Nucleus accumbens (tissue), 56 donors: ENCODE measurements at places on chromosomes 1 and 21.

DNA sequence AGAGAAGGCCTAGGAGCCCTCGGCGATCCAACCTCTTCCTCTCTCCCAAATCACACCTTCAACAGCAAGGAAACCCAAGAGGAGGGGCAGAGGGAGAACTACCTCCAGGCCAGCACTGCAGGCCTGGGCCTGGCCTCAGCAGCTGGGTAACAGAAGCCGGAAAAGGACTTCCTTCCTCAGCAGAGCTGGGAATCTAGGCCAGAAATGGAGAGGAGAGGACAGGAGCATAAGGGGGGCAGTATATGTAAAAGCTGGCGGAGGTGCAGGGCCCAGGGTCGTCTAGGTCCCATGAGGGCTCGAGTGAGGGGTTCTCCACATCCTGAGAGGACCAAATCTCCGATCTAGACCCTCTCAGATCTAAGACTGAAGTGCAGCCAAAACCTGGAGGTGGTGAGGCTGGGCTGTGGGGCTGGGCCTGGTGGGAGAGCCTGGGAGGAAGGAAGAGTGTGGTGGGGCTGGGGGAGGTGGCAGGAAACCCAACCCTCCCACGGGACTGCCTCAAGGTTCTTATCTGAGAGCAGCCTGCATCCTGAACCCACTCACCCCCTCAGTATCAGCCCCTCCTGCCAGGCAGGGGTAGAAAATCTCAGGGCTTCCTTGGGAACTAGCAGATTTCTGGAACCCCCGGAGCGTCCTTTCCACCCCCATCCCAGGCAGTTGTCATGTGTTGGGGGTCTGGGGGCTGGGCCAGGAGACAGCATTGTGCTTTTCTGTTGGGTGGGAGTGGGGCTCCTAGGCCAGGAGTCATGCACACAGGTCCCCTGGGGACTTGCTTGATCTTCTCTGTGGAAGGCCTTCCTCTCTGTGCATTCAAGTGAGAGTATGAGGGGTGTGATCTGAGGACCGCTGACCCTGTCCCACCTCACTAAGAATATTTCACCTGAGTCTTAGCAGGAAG, 33.0 kb downstream of the PIK3C2B start:
- no peak for DNase-seq

- no peak for DNase-seq
These were observed 142.4 kb downstream of the ZP4 start for GRCh38 chr1:237748171-237748960.

GRCh38 chr1:231279081-231279480, 38.1 kb downstream of the GNPAT start:
- DNase-seq: no peak

GRCh38 chr1:74437035-74437434, 75.4 kb downstream of the LRRC53 start:
- DNase-seq: no peak

DNA sequence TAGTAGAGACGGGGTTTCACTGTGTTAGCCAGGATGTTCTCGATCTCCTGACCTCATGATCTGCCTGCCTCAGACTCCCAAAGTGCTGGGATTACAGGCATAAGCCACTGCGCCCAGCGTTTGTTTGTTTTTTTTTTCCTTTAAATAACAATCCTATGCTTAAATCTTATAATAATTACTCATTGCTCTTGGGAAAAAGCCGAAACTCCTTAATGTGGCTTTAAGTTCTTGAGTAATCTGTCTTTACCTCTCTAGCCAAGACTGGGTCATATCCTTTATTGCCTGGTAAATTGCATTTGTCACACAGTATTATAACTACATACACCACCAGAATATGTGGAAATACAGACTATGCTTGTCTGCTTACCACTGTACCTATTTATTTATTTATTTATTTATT, 97.1 kb downstream of the MACF1 start:
- DNase-seq: no peak

GRCh38 chr1:66731170-66731865, 20.9 kb upstream of the DYNLT5 start:
- DNase-seq: no peak

- no peak for DNase-seq
These were observed 37.8 kb downstream of the IER5 start for GRCh38 chr1:181126289-181126688.

DNA sequence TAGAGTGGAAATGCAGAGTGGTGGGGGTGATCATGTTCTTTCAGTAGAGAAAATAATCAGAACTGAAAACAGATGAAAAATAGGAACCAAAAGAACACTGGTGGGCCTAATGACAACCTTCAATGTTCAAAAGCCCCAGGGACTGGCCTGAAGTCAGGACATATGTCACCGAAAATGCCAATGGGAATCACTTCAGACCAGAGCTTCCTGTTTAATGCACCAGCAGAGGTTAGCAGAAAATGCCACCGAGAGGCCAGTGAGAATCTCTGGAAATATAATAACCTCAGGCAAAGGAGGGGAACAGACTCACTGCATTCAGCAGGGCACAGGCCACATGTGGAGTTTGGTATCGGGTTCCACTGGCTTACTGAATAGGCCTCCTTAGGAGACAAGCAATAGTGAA, 15.9 kb upstream of the CD58 start:
- DNase-seq: no peak

DNA sequence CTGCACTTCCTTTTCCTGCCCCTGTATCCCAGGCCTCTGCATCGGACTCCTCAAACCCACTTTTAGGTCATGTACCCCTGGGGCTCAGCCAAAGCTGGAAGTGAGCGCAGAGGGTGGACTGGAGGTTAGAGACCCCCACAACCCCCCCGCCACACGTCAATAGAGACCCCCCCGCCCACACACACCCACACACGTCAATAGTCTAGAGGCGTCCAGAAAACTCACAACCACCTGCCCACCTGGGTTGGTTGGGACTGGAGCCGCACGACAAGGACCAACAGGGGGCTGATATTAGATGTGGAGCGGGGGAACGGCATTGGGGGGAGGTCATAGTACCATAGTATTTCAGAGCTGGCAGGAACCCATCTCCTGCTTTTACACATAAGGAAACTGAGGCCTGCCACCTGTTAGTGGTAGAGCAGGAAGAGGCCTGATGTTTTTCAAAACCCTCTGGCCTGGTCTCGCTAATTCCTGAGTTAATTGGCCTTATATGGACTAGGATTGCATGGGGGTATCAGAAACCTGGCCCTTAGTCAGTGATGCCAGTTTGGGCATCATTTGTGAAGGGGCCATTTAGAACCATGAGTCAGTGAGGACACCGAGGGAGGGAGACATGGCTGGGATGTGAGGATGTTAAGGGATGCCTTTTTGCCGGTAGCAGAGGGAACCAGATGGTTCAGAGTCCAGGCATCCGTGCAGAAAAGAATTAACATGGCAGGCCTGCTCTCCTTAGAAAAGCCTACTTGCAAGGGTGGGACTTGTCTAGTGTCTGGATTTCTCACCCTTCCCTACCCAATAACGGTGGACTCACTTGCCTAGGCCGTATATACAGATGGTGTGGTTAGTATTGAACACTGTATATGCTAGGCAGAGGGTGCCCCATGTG, 1.1 kb downstream of the NENF start:
- DNase-seq: no peak

- DNase-seq: no peak
These were observed 391.6 kb downstream of the PBX1 start for GRCh38 chr1:164950541-164950986.

DNA sequence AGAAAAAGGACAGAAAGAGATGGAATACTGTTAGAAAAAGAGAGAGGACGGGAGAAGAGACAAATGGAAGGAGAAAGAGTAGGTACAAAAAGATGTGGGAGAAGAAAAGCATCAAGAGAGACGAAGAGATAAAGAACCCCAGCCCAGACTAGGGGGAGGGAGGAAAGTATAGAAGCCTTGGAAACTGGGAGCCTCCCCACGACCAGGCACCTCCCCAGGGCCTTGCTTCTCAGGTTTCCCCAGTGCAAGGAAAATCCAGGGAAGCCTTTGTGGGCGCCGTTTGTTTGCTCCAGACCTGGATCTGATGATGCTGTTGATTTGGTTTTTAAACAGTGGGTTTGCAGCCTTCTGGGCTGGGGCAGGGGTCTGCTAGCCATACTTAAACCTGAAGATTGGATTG, 15.2 kb upstream of the ALX3 start:
- no peak for DNase-seq

GRCh38 chr1:170619241-170620028, 44.5 kb upstream of the PRRX1 start:
- DNase-seq: no peak

- no peak for DNase-seq
These were observed 549.1 kb downstream of the SMYD3 start for GRCh38 chr1:245958016-245958415.

DNA sequence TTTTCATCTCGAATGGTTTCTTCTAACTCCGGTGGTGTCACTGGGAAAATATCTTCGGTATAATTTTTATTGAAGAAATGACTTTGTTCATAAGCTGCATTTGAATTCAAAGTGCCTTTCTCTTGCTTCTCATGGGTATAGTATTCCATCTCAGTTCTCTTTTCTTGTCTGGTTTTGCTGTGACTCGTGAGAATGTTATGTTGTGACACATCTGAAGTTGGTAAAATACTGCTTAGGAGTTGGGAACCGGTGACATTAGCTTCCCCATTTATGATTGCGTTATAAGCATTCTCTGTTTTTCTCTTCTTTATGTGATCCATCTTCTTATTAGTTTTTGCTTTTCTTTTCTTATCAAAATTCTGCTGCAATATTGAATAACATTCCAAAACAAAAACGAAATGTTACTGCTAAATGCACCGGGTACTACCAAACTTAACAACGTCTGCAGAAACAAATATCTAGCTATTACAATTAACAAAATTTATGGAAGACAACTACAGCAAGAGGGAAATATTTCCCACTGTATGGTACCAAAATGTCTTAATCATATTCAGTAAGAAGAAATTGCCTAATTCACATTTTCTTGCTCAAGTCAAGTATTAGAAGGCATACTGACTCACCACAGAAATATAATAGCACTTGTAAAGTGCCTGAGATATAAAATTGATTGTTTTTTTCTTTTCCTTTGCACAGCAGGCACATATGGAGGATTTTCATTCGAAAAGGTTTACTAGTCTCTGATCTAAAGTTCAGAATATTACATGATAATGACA, 15.5 kb downstream of the LRIF1 start:
- no peak for DNase-seq

- DNase-seq: no peak
These were observed 109.1 kb downstream of the APP start for GRCh38 chr21:26061437-26061836.

GRCh38 chr1:203769505-203770343, 4.7 kb downstream of the LAX1 start:
- no peak for DNase-seq

DNA sequence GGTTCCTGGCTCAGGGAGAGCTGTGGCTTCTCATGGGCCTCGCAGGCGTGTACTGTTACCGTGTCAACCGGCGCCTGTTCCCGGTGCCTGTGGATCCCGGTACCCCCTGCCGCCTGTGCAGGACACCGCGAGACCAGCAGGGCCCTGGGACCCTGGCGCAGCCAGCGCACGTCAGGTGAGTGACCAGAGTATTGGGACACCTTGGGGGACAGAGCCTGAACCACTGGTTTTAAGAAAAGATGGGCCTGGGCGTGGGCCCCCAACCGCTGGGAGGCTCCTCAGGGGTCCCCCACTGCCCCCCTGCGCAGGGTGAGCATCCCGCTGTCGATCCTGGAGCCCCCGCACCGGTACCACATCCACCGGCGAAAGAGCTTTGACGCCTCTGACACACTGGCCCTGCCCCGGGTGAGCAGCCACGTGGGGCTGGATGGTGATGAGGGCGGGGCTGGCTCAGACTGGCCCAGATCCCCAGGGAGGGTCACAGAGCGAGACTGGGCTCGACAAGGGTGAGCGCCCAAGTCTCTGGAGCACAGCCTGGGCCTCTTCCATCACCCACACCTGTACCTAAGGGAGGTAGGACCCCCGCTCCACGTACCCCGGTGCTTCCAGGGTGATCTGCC, 10.5 kb downstream of the MIIP start:
- no peak for DNase-seq

- no peak for DNase-seq
These were observed 1866.8 kb downstream of the MRPL39 start for GRCh38 chr21:23740463-23740862.

DNA sequence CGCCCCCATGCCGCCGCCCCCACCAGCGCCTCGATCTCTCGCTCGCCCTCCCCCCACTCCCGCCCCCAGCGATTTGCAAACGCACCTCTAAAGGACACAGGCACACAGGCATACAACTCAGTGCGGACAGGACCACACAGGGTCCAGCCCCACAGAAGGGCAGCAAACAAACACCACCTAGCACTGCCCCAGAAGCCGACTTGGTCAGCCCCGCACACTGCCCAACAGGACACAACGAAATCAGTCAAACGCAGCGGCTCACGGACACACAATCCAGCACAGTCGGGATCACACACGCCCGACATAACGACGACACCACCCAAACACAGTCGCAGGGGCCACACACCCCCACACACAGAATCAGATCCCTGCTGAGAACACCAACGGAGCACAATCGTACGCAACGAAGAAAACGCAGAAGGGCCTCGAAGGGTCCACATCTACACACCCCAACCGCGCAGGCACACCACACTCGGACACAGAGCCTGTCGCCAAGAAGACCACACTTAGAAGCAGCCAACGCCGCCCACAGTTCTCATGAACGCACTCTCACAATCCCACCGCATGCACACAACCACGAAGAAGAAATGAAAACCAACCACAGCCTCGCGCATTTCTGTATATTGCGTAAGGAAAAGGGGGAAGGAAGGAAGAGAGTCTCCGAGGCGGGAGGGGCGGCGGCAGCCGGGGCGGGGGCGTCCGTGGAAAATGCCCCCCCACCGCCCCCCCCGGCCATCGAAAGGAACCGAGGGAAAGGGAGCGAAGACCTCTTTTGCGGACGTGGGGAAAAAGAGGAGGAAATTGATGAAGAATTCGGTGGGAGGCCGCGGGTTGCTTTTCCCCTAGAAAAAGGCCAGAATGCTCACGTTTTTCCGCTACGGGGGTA, 481 bp downstream of the TAL1 start:
- no peak for DNase-seq

GRCh38 chr1:236864996-236865817, 70.1 kb downstream of the MTR start:
- no peak for DNase-seq

DNA sequence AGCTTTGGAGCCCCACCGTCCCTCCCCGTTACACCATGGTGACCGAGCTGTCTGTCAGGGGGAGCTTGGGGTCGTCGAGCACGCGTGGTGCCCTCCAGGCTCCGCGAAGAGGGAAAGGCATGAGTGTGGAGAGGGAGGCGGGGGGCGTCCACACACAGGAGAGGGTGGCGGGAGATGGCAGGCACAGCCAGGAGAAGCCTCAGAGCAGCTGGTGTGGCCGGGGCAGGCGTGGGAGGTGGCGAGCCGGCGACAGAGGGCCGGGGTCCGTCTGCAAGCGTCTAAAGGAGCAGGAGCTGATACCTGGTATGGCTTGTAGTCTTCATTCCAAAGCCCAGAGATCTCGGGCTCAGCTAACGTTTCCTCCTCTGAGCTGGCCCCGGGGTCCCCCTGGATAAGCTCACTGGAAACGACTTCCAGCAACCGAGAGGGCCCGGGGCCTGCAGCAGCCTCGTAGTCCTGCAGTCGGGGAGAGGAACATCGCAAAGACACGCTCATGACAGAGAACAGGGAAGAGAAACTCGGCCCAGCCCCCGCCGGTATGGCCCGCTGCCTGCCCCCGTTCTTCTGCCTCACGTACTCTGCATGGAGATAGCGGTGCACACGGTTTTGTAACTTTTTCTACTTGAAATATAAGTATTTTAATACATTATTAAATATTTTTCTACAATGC, 37.4 kb downstream of the CFAP74 start:
- DNase-seq: no peak
